ENCODE measurements at places on chromosomes 13 and 19.

- DNase-seq: no peak
These were observed 683.4 kb downstream of the PCDH9 start for GRCh38 chr13:66546534-66547379.

DNA sequence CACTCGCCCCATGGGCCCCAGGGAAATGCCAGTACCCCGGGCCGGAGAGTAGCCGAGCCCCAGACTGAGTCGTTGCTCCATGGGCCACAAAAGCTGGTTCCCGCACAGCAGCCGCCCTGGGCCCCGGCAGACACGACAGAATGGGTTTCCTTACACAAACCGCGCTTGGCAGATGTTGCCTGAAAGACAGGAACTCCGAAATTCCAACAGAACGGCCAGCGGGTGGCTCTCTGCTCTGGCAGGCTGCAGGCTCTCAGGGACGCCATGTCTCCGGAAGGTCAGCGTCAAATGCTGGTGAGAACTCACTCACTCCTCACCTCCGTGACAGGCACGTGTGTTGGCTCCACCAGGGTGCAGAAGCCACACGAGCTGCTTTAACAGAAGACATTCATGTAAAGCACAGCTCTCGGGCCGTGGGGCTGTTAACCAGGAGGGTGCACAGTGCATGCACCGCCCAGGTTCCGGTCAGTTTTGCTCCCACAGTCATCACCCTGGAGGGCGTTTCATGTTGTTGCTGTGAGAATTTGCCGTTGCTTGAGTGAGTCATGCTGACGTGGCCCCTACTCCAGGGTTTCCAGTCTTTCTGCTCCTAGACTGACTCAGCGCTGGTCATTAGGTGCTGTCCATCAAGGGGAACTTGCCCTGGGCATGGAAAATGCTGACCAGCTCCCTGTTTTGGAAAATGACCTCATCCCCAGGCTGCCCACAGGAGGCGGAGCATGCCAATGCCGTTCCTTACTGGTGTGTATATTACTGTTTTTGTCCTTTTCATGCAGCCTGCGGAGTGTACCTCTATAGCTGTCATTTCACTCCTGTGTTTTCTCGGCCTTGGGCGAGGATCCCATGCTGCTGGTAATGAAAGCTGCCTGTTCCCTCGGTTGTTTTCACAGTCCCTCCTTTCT, 44.8 kb downstream of the ANKRD10 start:
- DNase-seq: peak; percentile 57

DNA sequence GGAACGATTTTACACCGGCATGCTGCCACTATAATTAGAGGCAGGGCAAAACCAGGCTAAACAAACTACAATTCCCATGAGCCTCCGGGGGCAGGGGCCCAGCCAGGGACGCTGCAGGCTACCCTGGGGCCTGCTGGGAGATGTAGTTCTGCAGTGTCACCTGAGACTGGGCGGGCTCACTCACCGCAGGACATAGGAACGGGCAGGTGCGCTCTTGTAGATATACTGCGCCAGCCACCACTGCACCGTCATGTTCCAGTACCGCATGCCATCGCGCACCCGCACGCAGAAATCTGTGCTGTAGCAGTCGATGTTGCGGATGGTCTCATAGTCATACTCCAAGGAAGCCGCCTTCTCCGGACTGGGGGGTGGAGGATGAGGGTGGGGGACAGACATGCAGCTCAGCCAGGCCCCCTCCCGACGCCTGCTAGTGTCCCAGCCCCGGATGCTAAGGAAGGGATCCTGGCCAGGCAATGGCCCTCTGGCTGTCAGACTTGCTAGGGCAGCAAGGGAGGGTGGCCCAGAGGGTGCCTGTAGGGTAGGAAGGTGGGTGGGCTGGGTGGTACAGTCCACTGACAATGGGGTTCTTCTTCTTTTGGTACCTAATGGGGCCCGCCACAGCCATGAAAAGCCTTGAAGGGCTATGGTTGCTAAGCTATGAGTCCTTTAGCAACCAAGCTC, 5.8 kb upstream of the TMC4 start:
- peak; percentile 57 for DNase-seq

- no peak for DNase-seq
These were observed 41.2 kb downstream of the POLR1D start for GRCh38 chr13:27662738-27663470.

DNA sequence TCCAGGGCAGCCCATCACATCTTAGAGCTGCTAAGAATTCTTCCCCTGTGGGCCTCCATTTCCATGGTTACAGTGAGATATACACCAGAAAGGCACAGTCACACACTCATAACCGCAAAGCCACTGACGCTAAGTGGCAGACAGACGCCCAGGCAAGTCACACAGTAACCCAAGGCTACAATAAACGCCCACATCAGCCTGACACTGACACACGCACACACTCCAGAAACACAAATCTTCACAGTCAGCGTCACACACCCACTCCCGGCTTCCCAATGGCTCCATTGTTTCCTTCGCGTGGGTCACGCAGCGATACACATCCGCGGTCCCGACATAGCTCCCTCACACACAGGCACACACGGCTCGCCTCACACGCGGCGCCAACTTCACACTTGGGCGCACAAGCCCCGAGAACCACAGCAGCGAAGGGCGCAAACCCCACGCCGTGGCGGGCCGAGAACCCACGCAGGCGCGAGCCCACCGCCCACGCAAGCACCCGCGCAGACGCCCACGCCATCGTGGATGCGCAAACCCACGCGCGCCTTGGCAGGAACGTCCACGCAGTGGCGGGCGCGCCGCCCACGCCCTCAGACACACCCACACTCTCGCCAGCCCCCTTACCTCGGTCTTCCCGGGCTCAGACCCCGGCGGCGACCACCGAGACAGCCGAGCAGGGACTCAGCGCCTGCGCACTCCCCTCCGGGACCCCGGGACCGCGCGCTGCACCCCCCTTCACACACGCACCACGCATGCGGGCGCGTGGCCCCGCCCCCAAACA, at the start of gene ZNF667:
Gene ZNF667 (minus strand): TSS at position 695 of the 778 bp plus-strand sequence. CDS start 14,975 bp downstream, outside the sequence.
- DNase-seq: peak; percentile 59

GRCh38 chr19:18478545-18479311, 40.8 kb upstream of the ISYNA1 start:
- peak; percentile 76 for DNase-seq

Measured in Ammon's horn (tissue), 1 donor.